Esophagus squamous epithelium (tissue), 5 donors: ENCODE measurements at places on chromosomes 1 and 21.

- DNase-seq: no peak
Observed at GRCh38 chr1:30598571-30599114, 124.7 kb downstream of the MATN1 start.

DNA sequence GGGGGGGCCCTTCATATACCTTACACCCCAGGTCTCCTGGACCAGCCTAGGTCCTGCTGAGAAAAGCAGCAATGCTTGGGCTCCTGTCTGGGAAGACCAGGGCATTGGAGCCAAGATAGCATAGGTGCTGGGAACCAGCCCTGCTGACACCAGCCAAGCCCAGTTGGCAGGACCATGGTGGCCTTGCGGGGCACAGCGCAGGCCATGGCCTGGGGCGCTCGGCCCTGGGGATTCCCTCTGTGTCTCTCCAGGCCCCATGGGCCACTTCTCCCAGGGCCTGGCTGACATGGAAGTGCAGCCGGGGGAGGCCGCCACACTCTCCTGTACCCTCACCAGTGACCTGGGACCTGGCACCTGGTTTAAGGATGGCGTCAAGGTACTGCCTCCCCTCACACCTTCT is 23.3 kb downstream of the IGFN1 start:
- no peak for DNase-seq

DNA sequence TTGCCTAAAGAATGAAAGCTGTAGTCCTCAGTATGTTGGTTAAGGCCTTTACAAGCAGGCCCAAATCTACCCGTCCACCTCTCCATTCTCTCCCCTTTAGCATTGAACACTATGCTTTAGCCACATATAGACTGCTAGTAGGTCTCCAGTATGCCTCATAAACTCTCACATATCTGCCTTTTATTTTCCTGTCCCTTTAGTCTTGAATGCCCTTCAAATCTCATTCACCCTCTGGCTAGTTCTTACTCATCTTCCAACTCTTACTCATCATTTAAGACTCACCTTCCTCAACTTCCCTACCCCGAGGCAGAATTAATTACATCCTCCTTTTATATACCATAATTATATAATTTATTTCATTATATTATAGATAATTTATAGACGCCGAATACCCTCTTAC is 78.7 kb upstream of the TSPAN2 start:
- DNase-seq: no peak

DNA sequence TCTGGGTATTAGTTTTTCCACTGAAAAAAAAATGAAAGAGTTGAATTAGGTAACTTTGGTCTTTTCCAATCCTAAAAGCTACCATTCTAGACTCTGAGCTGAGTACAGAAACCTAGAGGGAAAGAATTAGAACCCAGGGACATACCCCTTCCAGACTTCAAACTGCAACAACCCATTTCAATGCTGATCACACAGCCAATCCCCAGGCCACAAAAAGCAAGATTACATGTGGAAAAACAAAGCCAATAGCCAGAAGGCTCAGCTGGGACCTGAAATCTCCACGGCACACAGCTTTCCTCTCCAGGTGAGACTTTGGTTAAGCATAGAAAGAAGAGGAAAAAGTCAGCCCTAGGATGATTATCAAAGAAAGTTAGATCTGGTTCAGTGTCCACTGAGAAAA is 88.8 kb downstream of the JAK1 start:
- no peak for DNase-seq

DNA sequence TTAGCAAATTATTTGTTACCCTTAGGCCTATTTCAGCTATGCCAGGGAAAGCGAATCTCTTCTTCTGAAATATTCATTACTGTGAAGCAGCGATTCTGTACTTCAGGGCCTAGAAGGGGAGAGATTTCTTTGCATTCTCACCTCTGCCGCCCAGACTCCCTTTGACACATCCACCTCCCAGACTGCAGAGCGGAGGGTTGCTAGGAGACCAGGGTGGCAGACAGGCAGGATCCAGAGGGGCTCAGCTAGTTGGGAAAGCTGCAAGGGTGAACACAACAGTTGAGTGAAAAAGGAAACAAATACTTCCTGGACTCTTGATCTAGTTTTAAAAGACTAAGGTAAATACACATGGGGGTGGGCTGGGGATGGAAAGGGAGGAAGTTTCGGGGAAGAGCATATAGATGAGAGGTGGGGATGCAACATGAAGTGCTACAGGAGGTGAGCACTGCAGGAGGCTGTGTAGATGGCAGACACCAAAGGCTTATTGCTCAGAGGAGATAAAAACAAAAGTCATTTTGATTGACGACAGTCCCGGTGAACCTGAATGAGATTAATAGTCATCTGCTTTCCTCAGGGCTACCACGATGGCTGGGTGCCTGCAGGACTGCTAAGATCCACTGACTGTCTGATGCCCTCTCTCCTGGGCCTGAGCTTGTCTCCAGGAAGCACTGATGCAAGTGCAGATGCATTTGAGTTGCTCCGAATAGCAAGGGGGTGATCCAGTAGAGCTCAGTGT is 26.4 kb upstream of the RAB3GAP2 start:
- DNase-seq: no peak

DNA sequence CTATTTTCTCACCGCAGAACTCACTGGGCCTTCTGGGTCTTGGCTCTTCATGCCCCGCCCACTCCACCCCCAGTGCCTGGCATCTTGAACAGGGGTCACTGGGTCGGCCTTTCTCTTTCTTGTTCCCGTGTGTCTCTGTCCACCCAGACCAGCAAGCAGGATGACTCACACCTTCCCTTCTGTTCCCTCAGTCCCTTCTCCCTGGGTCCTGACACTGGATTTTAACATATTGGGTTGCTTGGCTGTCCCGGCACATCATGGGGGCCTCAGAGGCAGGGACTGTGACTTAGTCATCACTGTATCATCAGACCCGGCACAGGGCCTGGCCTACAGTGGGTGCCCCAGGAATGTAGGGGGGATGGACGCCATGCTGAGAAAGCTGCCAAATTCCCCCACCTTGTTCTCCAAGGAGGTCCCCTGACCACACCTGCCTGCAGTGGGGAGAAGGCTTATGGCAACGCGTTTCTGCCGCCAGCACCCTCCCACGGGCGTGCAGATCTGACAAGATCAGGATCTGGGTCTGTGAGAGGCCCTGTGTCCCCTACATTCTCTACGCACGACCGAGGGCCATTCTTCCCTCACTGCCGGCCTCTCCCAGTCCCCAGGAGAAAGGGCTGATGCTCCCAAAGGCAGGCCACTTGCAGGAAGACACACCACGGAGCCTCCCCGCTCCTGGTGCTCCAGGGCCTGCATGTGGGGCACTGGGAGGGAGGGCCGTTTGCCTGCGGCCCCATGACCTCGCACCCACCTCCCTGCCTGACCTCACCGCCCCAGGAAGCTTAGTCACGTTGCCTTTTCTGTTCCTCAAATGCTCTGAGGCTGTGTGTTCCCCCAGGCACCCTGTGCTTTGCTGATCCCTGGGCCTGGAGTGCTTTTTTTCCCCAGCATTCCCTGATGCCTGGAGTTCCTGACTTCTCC is 157.2 kb upstream of the TMEM51 start:
- DNase-seq: no peak

DNA sequence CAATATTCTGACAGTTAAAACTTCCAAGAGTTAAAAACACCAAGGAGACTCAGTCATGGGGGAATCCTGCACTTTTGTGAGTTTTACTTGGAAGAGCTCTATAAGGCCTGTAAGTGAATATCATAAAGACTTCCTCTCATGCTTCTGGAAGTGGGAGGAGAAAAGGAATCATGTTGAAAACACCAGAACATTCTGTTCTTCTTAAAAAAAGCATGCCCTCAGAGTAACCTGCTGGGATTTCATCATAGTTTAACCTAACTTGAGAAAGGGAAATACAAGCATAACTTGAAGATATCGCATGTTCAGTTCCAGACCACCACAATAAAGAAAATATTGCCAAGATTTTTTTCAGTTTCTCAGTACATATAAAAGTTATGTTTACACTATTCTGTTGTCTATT is 51.9 kb downstream of the COL11A1 start:
- no peak for DNase-seq

DNA sequence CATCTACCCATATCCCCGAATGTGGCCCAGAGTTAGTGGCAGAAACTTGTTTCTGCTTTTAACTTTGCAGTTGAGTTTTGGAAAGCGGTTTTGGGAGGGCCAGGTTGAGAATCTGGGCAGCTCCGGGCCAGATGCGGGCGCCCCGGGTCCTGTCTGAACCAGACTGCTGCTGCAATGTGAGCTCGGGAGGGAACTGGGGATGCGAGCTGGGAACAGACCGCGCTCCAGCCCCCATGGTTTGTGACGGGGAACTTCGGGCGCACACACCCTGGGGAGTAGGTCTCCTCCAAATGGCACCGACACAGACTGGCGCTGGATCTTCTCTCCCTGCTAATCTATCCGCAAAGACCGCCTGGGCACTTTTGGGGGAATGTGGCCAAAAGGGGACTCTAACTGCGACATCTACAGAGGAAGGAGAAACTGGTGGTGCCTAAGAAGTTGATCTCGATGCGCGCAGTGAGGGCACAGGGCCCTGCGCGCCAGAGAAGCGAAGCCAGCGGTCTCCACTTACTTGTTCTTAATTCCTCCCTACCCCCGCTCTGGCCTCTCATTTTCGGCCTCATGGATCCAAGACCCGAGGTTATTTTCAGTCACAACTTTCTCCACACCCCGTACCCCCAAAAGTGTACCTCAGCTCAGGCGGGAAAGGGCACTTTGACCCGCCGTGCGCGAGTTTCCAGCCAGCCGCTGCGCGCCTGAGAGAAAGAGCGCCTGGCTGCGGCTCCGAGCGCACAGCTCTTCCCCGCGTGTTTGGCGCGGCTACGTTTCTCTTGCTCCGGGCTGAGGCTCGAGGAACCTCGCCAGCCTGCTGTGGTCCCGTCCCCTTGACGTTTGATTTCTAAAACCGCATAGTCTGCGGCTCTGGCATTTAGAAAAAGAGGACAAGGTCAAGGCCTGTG is 411.0 kb upstream of the ESRRG start:
- no peak for DNase-seq

GRCh38 chr1:49319426-49319963 is 542.8 kb upstream of the BEND5 start:
- DNase-seq: no peak

GRCh38 chr1:67759692-67760029 is 73.6 kb downstream of the GNG12 start:
- DNase-seq: no peak

- DNase-seq: no peak
Observed at GRCh38 chr1:94579876-94580294, 38.3 kb upstream of the F3 start.

GRCh38 chr1:5650283-5651026 is 341.8 kb downstream of the NPHP4 start:
- no peak for DNase-seq

DNA sequence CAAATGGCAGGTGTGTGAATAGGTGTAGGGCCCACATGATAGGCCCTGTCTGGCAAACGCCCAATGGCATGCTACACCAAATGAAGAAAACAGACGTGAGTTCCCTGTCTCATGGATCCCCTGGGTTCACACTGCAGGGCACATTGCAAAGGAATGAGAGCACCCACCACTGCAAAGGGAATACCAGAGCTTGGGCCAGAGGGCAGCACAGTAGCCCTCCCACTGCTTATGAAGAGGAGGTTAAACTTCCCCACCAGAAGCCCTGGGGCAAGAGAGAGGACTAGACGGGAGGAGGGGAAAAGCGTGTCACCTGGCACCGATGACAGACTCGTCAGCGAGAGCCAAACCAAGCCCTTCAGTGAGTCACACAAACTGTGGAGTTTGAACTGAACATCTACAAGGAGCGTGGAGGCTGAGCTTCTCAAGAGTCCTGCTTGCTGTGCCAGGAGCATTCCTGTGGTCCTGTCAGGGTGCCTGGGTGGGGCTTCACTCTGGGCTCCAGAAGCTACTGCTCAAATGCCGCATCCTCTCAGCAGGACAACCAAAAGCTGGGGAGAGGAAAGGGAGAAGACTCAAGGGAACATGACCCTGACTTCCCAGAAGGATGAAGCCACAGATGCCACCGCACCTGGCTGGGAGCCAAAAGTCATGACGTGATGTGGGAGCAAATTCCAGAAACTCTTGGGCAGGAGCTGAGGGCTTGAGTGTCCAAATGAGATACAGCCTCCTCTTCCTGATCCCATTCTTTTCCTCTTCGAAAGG is 61.1 kb downstream of the TOMM20 start:
- peak; percentile 19 for DNase-seq

DNA sequence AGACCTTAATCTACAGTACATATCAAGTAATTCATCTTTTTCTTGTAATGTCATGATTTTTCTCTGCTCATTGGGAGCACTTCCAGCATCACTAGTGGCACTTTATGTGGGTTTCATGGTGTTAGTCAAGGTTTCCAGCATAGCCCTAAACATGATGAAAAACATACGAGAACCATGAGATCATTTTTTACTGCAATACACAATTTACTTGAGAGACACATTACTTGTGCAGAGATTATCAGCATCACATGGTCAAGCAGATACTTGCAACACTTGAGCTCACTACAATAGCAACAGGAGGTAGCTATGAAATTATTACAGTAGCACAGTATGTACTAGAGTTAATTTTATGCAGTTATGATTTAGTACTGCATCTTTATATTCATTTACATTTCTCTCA is 36.4 kb downstream of the ITGB3BP start:
- DNase-seq: no peak
